ENCODE measurements at places on chromosomes 1 and 21.

DNA sequence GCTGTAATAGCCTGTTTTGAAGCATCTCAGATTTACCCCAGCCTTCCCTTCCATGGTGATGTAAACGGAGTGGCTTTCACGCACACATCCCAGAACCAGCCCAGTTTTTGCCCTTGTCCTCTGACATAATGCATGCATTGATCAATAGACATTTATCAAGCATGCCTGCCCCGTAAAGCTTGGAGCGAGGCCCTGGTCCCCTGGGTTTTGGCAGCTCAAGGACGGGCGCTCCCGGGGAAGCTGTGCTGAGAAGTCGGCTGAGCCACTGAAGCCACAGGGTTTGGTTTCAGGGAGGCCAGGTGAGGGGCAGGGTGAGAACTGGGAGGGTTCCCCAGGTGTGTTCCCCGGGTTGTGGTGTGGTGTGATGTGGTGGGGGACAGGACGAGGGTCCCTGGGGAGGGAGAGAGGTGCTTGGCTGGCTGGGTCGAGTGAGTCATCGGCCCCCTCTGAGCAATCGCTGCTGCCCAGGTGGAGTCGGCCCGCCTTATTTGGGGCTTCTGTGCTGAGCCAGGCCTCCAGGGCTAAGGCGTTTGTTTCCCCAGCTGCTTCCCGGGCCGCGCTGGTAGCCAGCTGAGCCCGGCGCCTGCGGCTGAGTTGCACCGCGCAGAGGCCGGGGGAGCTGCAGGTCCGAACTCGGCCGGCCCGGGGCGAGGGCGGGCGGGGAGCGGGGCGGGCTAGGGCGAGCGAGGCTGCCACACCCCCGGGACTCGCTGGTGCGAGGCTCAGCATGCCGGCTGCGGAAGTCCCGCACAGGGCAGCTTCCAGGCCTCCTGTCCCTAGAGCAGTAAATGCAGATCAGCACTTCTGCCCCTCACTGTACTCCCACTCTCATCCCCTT, 23.6 kb downstream of the ATP2B4 start:
- DNase-seq: no peak

DNA sequence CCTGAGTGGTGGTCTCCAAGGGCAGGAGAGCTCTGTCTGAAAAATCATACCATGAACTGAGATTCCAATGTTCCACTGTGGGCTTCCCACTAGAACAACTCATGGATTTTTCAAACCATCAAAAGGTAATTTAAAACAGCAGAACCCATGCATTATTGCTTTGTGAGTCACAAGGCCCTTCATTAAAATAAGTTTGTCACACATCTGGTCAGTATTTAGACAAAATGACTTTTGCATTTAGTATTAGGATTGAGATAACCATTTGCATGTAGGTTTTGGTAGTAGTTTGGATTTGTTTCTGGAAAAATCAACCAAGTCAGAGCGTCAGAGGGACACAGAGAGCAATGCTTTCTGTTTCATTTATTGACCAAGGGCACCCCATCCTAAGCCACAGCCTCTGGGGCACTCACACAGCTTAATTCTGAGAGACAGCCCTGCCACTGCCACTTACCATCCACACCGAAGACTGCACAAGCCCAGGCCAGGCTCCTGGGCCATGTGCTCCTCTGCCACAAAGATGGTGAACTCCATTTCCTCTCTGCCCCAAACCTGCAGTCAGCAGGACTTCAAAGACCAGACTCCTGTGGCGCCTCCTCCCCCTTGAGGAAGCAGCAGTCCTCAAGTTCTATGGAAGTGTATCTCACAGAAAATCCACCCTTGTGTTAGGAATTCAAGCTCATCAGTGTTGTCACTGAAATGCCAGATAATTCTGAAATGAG, 132.6 kb upstream of the DUSP10 start:
- no peak for DNase-seq

DNA sequence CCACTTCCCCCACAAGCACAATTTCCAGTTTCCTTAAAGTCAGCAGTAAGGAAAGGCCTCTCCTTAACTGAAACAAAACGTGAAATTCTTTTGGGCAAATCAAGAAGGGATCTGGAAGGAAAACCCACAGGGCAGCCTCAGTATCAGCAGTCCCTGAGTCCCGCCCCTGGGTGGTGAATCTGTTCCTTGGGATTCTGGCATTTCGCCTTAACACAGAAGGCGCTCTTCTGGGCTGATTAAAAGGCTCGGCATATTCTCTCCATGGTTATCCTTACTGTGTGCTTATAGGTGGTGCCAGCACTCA, 12.2 kb upstream of the RAB4A start:
- DNase-seq: no peak

GRCh38 chr1:168801032-168801745, 72.2 kb upstream of the DPT start:
- no peak for DNase-seq

DNA sequence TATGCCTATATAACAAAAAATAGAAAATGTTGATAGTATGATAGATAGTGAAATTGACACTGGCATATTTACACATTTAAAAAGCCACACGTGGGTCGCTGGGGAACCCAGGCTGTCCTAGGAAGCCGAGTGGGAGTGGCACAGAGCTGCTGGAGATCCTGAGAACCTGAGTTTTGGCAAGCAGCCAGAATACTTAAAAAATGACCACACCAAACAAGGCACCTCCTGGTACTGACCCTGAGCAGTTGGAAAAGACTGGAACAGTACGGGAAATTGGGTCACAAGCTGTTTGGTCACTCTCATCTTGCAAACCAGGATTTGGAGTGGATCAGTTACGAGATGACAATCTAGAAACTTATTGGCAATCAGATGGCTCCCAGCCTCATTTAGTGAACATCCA, 111.5 kb downstream of the ZFYVE9 start:
- no peak for DNase-seq

DNA sequence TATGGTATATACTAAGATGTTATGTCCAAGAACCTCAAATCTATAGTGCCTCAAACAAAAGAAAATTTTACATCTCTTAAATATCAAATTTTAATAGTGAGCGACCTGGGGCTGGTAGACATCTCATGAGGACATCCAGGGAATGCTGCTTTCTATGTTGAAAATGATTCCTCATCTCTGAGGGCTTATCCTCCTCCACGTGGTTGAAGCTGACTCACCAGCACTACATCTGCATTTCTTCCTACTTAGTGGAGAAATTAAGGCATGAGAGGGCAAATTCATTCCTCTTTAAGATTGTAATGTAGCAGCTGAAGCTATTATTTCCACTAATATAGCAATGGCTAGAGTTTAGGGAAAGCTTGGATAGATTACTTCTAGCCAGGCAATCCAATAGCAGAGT, 529.5 kb downstream of the COL11A1 start:
- no peak for DNase-seq

DNA sequence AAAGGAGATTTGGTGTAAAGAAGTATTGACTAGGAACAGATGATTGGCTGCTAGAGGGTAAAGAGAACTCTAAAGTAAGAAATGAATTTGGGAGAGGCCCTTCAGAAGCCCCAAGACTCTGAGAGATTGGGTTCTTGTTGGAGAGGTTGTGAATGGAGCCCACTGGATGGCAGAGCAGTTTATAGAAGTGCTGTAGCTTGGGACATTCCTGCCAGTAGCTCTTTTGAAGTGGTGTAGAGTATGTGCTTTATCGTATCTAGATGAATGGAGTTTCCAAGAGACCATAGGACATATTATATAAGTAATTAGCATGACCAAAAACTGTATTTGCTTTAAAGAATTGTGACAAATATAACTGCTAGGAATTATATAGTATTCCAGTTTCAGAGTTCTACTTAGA, 21.3 kb downstream of the USP25 start:
- no peak for DNase-seq

Data from hippocampal formation (tissue), 2 donors.